ENCODE measurements at places on chromosomes 6 and 20.

DNA sequence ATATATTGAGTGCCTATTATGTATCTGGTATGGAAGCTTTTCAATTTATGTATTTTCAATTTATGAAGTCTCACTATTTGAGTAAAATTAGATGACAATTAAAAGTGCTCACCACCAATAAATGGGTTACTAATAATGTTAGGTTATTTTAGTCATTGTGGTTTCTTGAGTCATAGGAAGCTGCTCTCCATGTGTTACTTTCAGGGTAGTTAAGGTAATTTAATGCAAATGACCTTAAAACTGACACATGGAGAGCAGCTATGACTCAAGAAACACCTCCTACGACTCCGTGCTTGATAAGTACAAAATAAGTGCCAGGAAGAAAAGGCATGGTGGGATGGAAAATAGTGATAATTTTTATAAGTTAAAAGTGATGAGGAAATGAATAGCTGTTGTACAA lies 16.5 kb upstream of the TINAG start:
- no peak for DNase-seq

DNA sequence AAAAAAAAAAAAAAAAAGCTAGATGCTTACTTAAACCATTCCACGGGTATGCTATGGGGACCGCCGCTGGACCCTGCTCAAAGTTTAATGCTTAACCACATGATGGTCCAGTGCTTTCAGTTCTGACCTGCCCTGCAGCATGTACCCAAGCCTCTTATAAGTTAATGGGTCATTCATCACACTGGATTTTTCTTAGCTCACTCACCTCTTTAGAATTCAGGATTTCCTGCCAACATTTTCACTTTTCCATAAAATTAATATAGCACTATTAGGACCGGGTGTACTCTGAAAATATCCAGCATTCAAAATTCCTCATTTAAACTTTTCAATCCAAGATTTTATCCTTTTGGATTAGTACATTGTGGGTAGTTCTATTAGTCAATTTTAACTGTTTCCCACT lies 140.8 kb downstream of the ALDH8A1 start:
- no peak for DNase-seq

DNA sequence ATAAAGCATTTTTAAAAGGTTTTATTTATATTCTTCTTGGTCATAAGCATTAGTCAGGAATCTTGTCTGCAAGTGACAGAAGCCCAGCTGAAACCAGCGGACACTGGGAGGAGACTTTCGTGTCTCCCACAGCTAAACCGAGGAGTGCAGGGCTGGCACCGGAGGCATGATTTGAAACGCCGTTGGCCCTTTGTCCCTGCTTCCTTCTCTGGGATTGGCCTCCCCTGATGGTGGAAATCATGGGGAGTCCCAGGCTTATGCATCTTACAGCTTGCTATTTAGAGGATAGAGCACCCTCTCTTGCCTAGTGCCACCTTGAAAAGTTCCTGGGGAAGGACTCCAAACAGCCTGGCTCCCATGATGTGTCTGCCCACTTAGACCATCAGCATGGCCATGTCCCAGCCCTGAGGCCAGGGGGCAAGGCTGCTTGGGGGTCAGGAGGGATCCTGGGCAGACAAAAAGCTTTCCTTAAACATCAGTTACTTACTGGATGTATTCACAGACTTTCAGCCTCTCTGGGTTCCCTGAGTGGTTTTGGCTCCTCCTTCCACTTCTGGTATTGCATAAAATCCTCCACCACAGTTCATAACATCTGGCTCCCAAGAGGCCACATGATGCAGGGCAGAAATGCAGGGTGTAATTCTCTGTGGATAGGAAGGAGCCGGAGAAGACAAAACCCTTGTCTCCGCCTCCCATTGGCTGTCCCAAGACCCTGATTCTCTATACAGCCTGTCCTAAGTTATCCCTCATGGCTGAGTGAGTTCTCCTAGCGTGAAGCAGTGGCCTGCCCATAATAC lies 49.3 kb upstream of the INSM1 start:
- no peak for DNase-seq

GRCh38 chr6:111307275-111307858 lies 175.7 kb downstream of the REV3L start:
- no peak for DNase-seq

DNA sequence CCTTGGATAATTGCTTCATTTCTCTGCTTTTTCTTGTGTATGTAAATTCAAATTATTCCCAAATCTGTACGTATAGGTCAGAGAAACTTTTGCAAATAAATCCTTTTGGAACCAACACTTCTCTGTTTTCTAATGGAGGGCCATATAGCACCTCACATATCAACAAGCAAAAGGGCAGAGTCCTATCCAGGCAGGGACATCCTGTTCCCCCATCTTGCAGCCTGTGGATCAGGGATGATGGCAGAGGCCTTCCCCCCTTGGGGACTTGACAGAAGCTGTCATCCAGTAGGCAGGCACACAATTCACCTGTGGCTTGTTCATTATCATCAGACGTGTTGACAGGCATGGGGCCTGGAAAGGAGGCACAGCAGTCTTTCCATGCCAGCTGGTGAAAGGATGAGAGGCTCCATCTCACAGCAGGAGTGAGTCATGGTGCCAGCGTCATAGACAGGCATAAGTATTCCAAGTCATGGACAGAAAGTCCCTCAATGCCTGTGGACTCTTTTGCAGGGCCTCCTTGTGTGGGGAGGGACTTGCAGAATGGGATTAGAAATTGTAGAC lies 31.8 kb upstream of the PLEKHG1 start:
- DNase-seq, result no peak

DNA sequence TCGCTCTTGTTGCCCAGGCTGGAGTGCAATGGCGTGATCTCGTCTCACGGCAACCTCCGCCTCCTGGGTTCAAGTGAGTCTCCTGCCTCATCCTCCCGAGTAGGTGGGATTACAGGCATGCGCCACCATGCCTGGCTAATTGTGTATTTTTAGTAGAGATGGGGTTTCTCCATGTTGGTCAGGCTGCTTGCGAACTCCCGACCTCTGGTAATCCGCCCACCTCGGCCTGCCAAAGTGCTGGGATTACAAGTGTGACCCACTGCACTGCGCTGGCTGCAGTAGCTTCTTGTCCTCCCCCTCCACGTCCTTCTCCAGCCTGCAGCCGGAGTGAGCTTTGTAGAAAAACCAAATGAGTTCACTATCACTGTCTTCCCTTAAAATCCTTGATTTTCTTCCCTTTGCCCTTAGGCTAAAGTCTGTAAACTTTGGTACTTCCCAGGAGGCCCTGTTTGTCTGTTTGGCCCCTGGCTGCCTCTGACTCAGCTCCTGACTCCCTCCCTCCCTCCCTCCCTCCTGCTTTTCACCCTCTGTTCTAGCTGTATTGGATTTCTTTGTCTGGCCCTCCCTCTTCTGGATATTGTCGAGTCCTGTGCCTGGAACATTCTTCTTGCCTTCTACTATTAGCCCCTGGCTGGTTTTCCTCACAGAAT lies 12.9 kb downstream of the PARD6B start:
- DNase-seq, result no peak

- no peak for DNase-seq
These were observed 689 bp upstream of the COL20A1 start for GRCh38 chr20:63292292-63292701.

DNA sequence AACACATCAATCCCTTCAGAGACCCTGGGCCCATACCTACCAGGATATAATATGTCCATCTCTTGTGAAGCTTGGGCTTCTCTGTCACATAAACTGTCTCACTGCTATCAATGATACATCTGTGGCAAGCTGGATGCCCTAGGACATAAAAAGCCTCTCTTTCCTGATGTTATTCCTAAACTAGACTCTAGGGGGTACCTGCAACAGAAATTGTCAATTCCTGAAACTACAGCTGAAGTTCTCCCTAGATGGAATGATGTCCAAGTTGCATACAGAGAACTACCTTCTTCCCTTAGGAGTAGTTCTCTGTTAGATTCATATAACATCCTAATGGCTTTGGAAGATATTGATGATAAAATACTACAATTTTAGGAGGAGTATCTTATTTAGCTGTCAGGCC lies 35.8 kb downstream of the TBX18 start:
- DNase-seq, result no peak

DNA sequence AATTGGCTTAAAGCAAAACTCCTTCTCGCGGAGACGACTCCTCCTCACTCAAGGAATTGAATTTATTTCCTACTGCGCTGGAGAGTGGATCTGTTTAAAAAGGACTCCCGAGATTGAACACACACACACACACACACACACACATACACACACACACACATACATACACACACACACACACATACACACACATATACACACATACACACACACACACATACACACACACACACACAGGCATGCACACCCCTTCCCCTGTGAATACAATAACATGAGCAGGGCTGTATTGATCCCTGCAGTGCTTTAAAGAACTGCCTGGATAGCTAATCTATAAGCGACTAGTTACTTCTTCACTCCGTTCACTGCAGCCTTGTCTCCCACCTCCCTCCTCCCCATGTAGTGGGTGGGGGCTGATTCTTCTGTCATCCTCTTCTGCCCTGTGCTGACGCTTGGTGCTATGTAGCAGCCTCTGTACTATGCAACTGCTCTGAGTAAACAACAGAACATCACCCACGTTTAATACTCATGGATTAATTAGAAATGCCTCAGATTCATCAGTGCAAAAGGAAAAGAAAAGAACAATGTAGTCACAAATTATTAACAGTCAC lies 549.0 kb downstream of the CDH26 start:
- DNase-seq, result no peak

- DNase-seq, result no peak
These were observed 54.0 kb downstream of the EDN3 start for GRCh38 chr20:59354460-59354859.

DNA sequence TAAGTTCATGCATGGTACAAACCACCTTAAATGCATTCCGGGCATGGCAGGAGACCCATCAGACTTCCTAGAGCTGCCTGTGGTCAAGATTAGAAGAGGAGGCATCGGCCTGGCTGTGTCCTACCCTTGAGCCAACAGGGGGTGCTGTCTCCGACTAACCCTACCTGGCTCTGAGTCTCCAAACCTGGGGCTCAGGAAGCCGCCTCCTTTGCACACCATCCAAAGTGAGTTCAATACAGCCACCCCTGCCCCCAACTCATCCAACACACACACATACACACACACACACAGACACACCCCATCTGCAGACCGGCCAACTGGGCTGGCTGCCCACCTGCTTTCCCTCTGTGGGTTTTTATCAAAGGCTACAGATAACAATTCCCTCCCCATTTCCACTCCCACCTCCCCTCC lies 77.0 kb downstream of the JPH2 start:
- DNase-seq, result no peak

GRCh38 chr20:38228436-38228835 lies 32.1 kb downstream of the KIAA1755 start:
- DNase-seq, result no peak

GRCh38 chr6:138577151-138577915 lies 78.0 kb upstream of the NHSL1 start:
- DNase-seq, result no peak

GRCh38 chr20:62717933-62718332 lies 9.3 kb downstream of the NTSR1 start:
- DNase-seq, result no peak

DNA sequence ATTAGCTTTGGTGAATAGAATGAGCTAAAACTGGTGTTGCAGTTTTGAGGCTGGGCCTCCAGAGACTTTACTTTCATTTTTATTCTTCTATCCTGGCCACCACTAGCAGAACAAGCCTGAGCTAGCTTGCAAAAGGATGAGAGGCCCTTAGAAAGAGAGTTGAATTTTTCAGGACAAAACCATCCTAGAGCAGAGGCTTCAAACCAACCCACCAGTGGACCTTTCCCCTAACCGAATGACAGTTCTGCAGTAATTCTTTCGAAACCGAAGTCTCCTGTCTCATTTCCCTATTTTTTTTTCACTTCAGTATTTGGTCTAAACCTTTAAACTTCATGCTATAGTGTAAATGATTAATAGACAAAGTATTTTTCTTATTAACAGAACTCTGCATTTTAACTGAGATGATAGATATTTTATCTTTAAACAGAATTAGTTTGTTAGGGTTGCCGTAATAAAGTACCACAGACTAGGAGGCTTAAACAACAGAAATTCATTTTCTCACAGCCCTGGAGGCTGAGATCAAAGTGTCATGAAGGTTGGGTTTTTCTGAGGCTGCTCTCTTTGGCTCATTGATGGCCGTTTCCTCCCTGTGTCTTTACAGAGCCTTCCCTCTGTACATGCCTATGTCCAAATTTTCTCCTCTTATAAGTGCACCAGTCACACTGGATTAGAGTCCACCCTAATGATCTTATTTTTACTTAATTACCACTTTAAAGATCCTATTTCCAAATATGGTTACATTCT lies 80.6 kb upstream of the PAK5 start:
- DNase-seq, result no peak

DNA sequence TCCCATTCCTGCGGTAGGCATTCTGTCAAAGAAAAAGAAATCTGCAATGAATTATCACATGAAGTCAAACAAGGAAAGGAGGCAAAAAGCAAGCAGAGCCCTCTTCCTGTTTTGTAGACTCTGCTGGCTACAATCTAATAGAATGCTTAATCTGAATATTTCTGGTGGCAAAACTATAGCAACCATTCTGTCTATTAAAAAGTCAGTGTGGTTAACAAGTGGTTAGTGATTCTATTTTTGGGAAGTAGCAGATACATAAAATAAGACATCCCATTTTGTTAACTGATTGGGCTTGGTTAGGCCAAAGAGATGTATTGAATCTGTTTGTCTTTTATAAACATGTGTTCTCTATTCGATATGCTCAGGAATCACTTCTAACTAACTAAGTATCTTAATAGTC lies 442.3 kb downstream of the CDC5L start:
- no peak for DNase-seq

DNA sequence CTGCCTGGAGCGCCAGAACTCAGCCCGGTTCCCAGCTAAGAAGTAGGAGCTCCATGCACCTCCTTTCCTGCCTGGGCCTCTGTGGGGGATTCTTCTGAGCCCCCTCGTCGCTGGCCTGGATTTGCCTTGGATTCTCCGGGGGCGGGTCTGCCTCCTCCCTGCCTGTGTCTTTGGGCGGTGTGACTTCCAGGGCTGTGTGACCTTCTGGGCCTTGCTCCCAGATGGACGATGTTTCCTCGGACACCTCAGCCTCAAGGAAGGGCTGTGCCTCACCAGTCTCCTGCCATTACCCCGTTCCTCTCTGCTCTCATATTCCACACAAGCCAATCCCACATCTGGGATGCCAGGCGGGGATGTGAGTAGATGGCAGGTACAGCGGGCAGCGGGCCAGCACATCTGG lies 76.8 kb downstream of the ERMARD start:
- DNase-seq, result no peak

- no peak for DNase-seq
These were observed 143.0 kb downstream of the TTLL2 start for GRCh38 chr6:167467793-167468431.

GRCh38 chr6:106599440-106599839 lies 29.9 kb downstream of the RTN4IP1 start:
- no peak for DNase-seq

GRCh38 chr6:122286512-122286911 lies 112.9 kb upstream of the HSF2 start:
- DNase-seq, result no peak

All from stimulated activated CD4-positive, alpha-beta T cell treated with anti-CD3 and anti-CD28 coated beads, Interleukin-15, amount 100 ng/mL, for 48 hours (primary cell).